Fibroblast of gingiva (primary cell): ENCODE measurements at places on chromosomes 4 and X.

DNA sequence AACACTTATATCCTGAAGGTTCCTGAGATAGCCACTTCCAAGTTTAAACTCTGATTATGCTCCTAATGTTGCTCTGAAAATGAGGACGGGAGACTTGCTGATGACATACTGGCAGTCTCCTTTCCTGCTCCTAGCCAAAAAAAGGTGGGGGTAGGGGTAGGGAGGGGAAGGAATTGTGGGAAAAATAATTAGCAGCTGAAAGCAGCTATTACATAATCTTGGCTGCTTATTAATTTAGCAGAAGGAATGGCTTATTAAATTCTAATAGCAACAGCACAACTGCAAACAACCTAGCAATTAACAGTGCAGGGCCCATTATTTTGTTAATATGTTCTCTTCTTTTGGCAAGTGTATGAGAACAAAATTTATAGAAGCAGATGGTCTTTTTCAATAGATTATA is 2.0 kb upstream of the AP1S2 start:
- no peak for DNase-seq

DNA sequence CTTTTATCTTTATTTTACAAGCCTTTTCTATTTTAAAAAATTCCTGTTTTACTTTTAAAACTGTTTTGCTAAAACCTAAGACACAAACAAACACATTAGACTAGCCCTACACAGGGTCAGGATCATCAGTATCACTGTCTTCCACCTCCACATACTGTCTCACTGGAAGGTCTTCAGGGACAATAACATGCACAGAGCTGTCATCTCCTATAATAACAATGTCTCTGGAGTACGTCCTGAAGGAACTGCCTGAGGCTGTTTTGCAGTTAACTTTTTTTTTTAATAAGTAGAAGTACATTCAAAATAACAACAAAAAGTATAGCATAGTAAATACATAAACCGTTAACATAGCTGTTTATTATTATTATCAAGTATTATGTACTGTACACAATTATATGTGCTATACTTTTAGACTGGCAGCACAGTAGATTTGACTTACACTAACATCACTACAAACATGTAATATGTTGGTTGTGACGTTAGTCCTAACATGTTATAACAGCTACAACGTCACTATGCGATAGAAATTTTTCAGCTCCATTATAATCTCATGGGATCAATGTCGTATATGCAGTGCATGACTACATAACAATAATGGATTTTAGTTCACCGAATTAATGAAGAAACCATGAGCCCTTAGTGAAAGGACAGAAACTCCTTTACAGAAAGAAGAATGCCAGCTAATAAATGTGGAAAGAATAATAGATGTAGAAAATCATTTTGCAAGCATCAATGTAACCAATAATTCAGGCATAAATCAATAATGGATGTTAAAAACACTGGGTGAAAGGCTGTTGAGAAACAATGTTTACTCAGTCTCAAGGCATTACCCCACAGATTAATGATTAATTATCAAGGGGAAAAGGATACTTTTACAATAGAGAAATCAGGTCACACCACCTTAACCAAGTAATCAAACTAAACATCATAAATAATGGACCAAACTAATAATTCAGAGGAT is 49.2 kb downstream of the FBXW7 start:
- no peak for DNase-seq

DNA sequence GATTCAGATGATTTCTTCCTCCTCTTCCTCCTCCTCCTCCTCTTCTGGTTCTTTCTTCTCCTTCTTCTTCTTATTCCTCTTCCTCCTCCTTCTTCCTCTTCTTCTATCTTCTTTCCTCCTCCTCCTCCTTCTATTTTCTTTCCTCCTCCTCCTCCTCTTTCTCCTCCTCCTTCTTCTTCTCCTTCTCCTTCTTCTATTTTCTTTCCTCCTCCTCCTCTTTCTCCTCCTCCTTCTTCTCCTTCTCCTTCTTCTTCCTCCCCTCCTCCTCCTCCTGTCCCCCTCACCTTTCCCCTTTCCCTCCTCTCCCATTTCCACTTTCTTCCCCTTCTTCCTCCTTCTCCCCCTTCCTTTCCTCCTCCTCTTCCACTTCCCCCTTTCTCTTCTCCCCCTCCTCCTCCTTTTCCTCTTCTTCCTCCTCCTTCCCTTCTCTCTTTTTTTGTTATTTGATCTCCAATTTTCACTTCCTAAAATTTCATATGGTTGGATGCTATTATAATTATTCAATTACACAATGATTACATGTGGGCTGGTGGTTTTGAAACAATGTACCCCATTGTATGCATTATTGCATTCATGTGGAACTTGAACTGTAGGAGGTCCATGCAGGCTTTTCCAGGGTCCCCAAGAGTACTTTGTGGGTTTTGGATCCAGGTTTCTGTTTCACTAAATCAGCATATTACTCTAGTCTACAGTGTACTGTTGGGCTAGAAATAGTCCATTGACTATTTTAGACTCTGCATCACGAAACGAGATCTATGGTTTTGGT is 68.1 kb downstream of the SORBS2 start:
- DNase-seq, result no peak

DNA sequence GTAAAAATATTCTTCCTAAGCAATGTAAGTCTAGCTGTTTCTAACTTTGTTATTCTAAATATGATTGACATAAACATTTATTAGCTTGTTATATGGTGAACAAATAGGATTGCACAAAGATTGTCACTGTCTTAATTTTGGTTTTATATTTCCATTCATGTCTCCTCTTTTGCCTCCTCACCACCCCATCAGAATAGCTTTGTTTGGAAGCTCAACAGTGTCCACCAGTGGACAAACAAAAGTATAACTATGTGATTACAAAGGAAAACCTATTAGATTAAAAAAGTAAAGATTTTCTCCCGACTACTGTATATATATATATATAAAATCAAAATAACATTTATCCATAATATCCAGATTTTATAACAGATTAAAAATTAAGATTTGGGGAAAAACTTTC is 468.2 kb downstream of the ZIC3 start:
- no peak for DNase-seq

DNA sequence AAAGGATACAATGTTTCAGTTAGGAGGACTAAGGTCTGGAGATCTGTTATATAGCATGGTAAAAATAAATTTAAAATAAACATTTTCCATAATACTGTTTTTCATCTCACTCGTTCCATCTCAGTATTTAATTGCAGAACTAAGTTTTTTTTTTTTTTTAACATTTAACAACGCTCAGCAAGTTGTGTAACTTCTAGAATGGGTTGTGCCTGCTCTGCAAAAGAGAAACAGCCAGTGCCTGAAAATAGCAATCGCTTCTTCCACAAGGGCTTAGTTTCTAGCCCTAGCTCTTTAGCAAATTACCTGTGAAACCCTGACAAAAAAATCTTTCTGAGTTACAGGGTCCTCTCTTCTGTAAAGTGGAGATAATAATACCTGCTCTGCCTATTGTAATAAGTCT is 41.9 kb downstream of the CNGA1 start:
- DNase-seq, result no peak

GRCh38 chrX:104113222-104113965 is 1.1 kb downstream of the ZCCHC18 start:
- peak; percentile 28 for DNase-seq

GRCh38 chr4:174559894-174560293 is 37.6 kb upstream of the HPGD start:
- DNase-seq, result no peak

GRCh38 chr4:112938461-112939058 is 110.9 kb upstream of the ANK2 start:
- DNase-seq, result peak; percentile 43

- no peak for DNase-seq
These were observed 368.7 kb downstream of the CCSER1 start for GRCh38 chr4:90495936-90496335.

DNA sequence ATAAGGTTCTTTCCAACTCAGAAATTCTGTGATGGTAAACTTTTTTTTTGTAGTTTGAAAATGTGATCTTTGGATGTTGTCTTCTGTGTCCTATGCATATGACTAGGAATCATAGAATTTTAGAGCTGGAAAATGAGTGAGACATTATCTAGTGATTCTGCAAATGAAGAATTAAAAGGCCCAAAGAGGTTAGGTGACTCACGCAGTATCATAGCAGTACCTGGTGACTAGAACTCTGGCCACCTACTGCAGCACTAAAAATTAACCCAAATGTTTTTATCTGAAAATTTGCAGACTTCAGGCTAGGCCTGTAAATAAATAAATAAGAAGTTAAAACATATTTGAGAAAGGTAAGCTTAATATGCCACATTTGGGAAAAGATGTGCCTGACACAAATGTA is 52.8 kb downstream of the NFKB1 start:
- no peak for DNase-seq

GRCh38 chrX:140701480-140701879 is 8.1 kb upstream of the LINC00632 start:
- DNase-seq, result peak; percentile 4
